Common myeloid progenitor, CD34-positive (primary cell): ENCODE measurements at places on chromosomes 7 and 10.

- DNase-seq, result no peak
- H3K36me3 ChIP-seq, result no peaks in the 10 kb centered on the region
- peaks cover 3% of the 10 kb centered on the region for H3K4me1 ChIP-seq
- no peak overlapping the region for H3K4me3 ChIP-seq
Measured at GRCh38 chr10:98316661-98317060, 48.7 kb upstream of the LOXL4 start.

GRCh38 chr10:89335226-89335625 lies 7.4 kb downstream of the IFIT3 start:
- H3K36me3 ChIP-seq, result peaks cover 10% of the 10 kb centered on the region
- H3K4me3 ChIP-seq, result no peak overlapping the region
- no peaks in the 10 kb centered on the region for H3K27me3 ChIP-seq
- no peak for DNase-seq
- no peak overlapping the region for H3K27ac ChIP-seq

GRCh38 chr10:102542800-102543418 lies 39.1 kb downstream of the SUFU start:
- DNase-seq, result no peak
- H3K27ac ChIP-seq, result no peak overlapping the region
- no peaks in the 10 kb centered on the region for H3K27me3 ChIP-seq
- no peaks in the 10 kb centered on the region for H3K4me1 ChIP-seq
- no peaks in the 10 kb centered on the region for H3K36me3 ChIP-seq

DNA sequence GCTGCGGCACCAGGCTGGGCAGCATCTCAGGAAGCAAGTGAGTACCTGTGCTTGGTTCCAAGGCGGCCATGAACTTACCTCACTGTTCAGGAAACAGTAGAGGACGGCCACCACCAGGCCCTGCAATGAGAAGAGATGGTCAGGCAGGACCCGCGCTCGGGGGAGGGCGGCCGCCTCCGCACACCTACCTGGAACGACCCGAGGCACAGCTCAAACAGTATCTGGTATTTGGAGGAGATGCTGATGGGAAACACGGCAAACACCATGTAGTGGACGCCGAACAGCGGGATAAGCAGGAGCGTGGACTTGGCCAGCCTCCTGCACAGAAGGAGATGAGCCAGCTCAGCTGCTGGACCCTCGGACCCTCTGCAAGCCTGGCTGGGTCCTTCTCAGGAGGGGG lies 112.9 kb downstream of the VIPR2 start:
- H3K4me1 ChIP-seq, result peaks cover 11% of the 10 kb centered on the region
- H3K27ac ChIP-seq, result no peak overlapping the region
- H3K27me3 ChIP-seq, result peaks cover 35% of the 10 kb centered on the region
- DNase-seq, result no peak
- H3K4me3 ChIP-seq, result no peak overlapping the region

DNA sequence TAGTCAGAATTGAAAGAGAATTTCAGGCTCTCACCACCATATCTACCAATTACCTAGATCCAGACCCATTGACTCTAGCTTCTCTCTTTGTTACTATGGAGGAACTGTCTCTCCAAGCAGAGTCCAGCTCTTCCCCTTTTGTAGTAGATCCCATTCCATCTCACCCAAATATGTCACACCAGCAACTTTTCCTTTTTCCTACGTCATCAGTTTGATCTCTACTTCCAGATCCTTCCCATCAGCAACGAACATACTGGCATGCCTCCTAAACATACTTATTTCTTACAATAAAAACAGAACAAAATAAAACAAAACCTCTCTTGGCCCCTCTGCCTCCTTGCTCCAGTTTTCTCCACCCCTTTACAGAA lies 5.9 kb upstream of the CALU start:
- H3K4me1 ChIP-seq, result no peaks in the 10 kb centered on the region
- H3K27ac ChIP-seq, result no peak overlapping the region
- no peak overlapping the region for H3K4me3 ChIP-seq
- H3K36me3 ChIP-seq, result no peaks in the 10 kb centered on the region
- no peak for DNase-seq

GRCh38 chr10:88879534-88880281 lies at the start of gene STAMBPL1:
STAMBPL1 (plus strand) TSS chr10:88880245; CDS start chr10:88901709, 21,464 bp downstream.
- H3K27ac ChIP-seq, result peak within 1 kb of the TSS; percentile 41
- no peaks in the 10 kb centered on the region for H3K27me3 ChIP-seq
- H3K4me3 ChIP-seq, result peak within 1 kb of the TSS; percentile 95
- no peak for DNase-seq
- no peaks in the 10 kb centered on the region for H3K36me3 ChIP-seq

GRCh38 chr10:519716-520401 lies 169.6 kb downstream of the DIP2C start:
- H3K27me3 ChIP-seq, result peaks cover 5% of the 10 kb centered on the region
- no peaks in the 10 kb centered on the region for H3K4me1 ChIP-seq
- no peak for DNase-seq
- no peak overlapping the region for H3K27ac ChIP-seq
- no peaks in the 10 kb centered on the region for H3K36me3 ChIP-seq
- H3K4me3 ChIP-seq, result no peak overlapping the region

- no peaks in the 10 kb centered on the region for H3K36me3 ChIP-seq
- DNase-seq, result peak; percentile 36
- peak overlapping the region; percentile 22 for H3K27ac ChIP-seq
- H3K4me3 ChIP-seq, result no peak overlapping the region
- H3K27me3 ChIP-seq, result no peaks in the 10 kb centered on the region
- H3K4me1 ChIP-seq, result peaks cover 13% of the 10 kb centered on the region
Measured at GRCh38 chr10:110834629-110835301, 37.0 kb upstream of the PDCD4 start.

GRCh38 chr10:60444494-60445064 lies 54.9 kb upstream of the ANK3 start:
- no peaks in the 10 kb centered on the region for H3K36me3 ChIP-seq
- peaks cover 9% of the 10 kb centered on the region for H3K4me1 ChIP-seq
- DNase-seq, result peak; percentile 53
- H3K27me3 ChIP-seq, result no peaks in the 10 kb centered on the region
- H3K4me3 ChIP-seq, result no peak overlapping the region

DNA sequence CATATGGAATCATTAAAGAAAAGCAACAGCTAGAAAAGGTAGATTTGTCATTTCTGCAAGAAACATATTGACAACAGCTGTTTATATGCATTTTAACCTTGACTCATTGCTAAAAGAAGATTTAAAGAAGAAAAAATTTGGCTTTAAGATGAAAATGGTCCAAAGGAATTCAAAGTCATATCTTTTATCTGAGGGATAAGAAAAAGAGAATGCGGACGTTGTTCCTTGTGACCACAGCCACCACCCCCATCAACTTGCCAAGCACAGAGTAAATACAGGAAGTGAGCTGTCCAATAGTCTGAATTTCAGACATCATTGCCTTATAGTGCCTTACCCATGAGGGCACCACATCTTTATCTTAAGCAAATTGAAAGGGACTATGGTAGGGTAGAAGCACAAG lies 7.3 kb upstream of the CRPPA start:
- no peaks in the 10 kb centered on the region for H3K4me1 ChIP-seq
- H3K36me3 ChIP-seq, result no peaks in the 10 kb centered on the region
- peak; percentile 71 for DNase-seq
- H3K27me3 ChIP-seq, result no peaks in the 10 kb centered on the region
- no peak overlapping the region for H3K27ac ChIP-seq

GRCh38 chr10:75525067-75525466 lies 93.6 kb downstream of the LRMDA start:
- H3K36me3 ChIP-seq, result peaks cover 3% of the 10 kb centered on the region
- H3K4me3 ChIP-seq, result no peak overlapping the region
- DNase-seq, result no peak
- H3K4me1 ChIP-seq, result no peaks in the 10 kb centered on the region

DNA sequence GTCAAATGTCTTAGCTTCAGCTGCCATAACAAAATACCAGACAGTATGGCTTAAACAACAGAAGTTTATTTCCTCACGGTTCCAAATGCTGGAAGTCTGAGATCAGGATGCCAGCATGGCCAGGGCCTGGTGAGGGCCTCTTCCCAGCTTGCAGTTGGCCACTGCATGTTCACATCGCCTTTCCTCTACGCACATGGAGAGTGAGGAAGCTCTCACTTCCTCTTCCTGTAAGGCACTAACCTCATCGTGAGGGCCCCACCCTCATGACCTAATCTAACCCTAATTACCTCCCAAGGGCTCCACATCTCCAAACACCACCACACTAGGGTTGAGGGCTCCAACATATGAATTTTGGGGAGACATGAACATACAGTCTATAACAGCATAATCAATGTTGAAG lies 14.4 kb downstream of the ZNF33B start:
- no peak for DNase-seq
- peaks cover 26% of the 10 kb centered on the region for H3K36me3 ChIP-seq
- H3K4me3 ChIP-seq, result no peak overlapping the region

DNA sequence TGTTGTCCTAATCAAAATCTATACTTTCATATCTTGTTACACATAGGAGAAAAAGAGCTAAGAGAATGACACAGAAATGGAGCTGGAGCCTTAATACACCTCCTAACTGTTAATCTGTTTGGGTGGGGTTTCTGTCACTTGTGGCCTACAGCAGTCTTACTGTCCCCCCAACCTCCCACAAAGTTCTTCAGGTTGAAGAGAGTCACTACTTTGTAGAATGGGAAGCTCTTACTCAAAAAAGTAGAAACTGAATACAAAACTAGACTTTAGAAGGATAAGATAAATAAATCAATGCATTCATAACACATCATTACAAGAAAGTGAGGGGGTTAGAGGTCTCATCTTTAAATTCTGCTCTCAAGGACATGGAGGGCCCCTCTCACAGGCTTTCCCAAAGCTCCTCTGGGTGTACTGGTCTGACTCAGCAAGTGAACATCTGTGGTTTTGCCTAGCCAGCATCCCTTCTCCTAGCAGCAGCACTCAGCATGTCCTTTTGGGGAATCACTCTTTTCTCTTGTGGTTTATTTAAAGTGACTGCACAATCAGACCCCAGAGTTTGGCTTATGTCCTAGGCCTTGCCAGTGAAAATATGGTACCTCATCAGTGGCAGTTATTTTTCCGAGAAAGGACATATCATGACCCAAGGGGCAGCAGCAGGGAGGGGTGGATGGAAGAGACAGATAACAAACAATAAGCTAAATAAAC lies 2.0 kb upstream of the BLVRA start:
- DNase-seq, result no peak
- no peaks in the 10 kb centered on the region for H3K27me3 ChIP-seq
- no peaks in the 10 kb centered on the region for H3K36me3 ChIP-seq
- H3K4me3 ChIP-seq, result no peak overlapping the region
- H3K4me1 ChIP-seq, result peaks cover 16% of the 10 kb centered on the region

- no peak overlapping the region for H3K4me3 ChIP-seq
- DNase-seq, result no peak
- H3K4me1 ChIP-seq, result peaks cover 31% of the 10 kb centered on the region
- H3K27me3 ChIP-seq, result no peaks in the 10 kb centered on the region
- H3K27ac ChIP-seq, result no peak overlapping the region
Measured at GRCh38 chr10:109911903-109912302, 11.4 kb downstream of the XPNPEP1 start.

- H3K4me1 ChIP-seq, result no peaks in the 10 kb centered on the region
- H3K27me3 ChIP-seq, result peaks cover 8% of the 10 kb centered on the region
- H3K36me3 ChIP-seq, result no peaks in the 10 kb centered on the region
- peak; percentile 88 for DNase-seq
Measured at GRCh38 chr10:47306387-47307210, 6.6 kb downstream of the GDF10 start.

- no peak for DNase-seq
- H3K4me1 ChIP-seq, result peaks cover 23% of the 10 kb centered on the region
- no peak overlapping the region for H3K27ac ChIP-seq
- H3K36me3 ChIP-seq, result no peaks in the 10 kb centered on the region
- peak overlapping the region; percentile 83 for H3K4me3 ChIP-seq
Measured at GRCh38 chr10:31926765-31927564, 1.7 kb downstream of the ARHGAP12 start.
